Posterior cingulate gyrus (tissue), 11 donors: ENCODE measurements at places on chromosomes 7 and 10.

DNA sequence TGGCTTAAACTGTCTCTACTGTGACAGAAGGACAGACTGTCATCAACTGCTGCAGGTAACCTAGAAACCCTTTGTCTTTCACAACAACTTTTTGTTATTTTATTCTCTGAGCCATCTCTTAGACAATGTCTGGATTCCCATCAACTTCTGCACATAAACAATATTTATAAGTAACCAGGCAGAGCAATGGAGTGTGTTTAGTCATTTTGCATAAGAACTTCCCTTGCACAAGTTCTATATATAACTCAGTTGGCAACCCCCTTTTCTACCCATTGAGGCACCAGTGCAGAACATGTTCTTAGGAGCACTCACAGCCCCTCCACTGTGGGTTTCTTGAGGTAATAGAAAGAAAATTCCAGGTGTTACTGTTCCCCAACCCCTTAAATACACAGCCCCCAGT lies 65.0 kb upstream of the IL6 start:
- DNase-seq = no peak

DNA sequence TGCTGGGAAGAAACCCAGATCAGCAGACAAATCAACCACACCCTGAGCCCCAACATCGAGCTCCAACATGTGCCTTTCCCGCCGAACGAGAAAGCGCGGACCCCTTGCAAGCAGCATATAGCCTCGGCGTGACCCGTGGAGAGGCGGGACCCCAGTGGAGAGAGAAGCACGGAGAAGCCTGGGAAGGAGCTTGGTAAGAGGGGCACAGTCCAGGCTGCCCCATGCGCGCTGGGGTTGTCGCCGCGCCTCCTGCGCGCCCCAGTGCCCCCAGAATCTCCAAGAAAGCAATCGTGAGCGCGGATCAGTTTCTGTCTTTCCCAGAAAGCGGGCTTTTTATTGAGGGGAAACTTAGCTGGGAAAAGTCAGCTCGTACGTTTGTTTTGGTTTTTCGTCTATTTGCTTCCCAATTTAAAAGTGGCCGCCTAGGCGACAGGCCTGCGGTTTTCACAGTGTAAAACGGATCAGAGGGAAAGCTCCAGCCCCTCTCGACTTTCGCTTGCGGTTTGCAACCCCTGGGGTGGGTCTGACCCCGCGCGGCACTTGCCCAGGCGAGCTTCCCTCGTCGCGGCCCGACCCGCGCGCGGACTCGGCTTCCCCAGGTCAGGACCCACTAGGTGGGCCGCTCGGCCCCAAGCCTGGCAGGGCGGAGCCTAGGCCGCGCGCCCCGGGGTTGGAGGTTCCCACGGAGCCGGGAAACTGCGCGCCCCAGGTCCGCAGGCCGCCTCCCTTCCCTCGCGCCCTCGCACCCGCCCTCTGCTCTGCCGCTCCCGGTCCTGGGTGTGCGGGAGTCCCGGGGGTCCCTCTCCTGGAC lies 31.1 kb downstream of the SKIDA1 start:
- DNase-seq = peak; percentile 22

GRCh38 chr7:16563281-16564022 lies 36.8 kb downstream of the LRRC72 start:
- DNase-seq = no peak

- DNase-seq = no peak
Measured at GRCh38 chr7:99737726-99738125, 2.7 kb upstream of the CYP3A7 start.

DNA sequence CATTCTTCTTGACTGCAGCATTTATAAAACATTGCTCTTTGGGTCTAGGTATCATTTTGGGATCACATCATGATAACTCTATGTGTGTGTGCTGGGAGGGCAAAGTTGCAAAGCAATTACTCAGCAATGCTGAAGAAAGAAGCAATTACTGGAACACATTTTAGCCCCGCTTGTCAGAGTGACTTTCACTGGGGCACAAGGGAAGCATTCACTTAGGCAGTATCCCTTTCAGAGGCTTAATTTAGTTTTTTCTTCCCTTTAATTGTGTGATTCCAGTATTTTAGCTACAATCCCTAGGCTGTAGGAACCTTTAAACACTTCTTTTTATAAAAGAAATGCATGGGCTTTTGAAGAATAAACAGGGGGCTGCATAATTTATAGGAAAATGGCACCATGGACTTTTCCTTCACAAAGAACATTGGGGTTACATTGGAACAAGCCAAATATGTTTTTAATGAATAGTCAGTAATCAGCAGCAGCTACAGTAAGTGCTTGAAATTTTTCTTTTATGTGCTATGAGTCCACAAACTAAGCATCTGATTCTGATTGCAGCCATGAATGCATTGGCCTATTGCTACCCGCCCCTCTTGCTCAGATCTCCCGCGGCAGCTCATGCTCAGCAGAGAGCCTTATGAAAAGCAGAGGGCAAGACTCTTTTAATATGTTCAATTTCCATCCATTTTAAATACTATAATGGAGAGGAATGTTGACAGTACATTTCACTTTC lies 51.2 kb upstream of the NXPH1 start:
- no peak for DNase-seq

GRCh38 chr7:66529883-66530610 lies 98.6 kb upstream of the KCTD7 start:
- DNase-seq = no peak

GRCh38 chr7:7177044-7177517 lies 5.3 kb upstream of the C1GALT1 start:
- DNase-seq = no peak

- peak; percentile 23 for DNase-seq
Measured at GRCh38 chr10:46236546-46236887, 50.3 kb upstream of the ANTXRL start.

GRCh38 chr10:112269266-112269665 lies 13.9 kb upstream of the TECTB start:
- DNase-seq = no peak

- DNase-seq = no peak
Measured at GRCh38 chr10:124035306-124035927, 58.0 kb downstream of the CHST15 start.

GRCh38 chr10:99975942-99976809 lies 33.6 kb downstream of the DNMBP start:
- no peak for DNase-seq

GRCh38 chr10:11874568-11875493 lies 51.7 kb downstream of the PROSER2 start:
- DNase-seq = no peak

- no peak for DNase-seq
Measured at GRCh38 chr7:90188281-90188680, 23.3 kb upstream of the STEAP2 start.

DNA sequence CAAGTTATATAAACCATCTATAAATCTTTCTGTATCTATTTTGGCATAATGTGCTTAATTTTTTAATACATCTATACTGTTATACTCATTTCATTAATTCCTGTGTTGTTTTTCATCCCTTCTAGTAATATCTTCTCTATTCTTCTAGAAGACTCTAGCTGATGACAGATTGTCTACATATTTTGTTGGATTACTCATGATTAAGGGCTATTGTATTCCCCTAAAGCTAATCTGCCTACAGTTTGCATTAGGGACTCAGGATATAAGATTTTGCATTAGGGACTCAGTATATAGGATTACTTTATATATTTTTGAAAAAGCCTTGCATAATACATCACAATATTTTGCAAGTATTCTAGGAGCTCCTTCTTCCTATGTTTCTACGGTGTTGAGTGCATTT lies 8.3 kb upstream of the SEMA3A start:
- DNase-seq = no peak

- no peak for DNase-seq
Measured at GRCh38 chr10:97228130-97228774, 42.5 kb upstream of the SLIT1 start.

- peak; percentile 67 for DNase-seq
Measured at GRCh38 chr10:80664071-80664680, 126.5 kb downstream of the SH2D4B start.

DNA sequence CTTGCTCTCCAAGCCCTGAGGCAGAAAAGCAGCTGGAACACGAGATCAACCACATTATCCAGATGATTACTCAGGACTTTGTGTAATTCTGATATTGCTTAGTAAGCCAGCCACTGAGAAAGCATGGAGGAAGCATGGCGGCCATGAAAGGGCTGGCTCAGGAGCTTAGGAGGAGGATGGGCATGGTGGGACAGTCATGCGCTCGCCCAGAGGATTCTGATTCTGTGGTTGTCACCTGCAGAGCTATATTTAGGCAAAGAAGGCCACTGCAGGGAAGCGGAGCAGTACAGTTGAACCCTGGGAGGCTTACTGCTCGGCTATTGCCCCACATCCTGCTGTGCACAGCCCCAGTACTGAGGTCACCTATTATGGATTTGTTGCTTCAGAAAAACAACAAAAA lies 128.8 kb upstream of the DNAJB12 start:
- DNase-seq = no peak

DNA sequence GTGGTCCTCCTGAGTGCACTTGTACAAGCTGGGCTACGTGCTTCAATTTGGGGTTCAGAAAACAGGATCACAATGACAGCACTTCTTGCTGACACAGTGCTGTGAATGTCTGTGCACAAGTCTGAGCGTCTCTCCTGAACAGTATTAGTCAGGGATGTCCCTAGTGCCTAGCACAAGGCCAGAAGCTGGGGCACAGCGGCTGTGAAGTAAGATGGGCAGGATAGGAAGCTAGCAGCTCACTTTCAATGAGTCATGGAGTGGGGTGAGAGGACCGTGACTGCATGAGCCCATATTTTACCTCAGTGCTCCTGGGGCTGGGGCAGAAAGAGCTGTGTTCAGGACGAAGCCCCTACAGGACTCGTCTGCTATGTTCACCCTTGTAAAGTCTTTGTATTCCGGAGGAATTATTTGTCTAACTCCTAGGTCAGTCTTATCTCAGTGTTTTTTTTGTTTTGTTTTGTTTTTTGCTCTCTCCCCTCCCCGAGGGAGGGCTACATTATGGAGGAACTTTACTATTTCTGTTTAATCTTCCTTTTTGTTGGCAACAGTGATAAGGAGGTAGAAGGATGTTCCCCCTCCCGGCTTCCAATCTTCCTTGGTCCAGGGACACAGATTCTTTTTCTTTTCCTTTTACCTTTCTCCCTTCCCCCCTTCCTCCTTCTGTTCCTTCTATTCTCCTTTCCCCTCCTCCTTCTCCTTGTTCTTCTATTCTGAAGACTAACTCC lies 2.8 kb upstream of the LRMDA start:
- no peak for DNase-seq

- no peak for DNase-seq
Measured at GRCh38 chr10:101772017-101772894, 3.7 kb downstream of the FGF8 start.

DNA sequence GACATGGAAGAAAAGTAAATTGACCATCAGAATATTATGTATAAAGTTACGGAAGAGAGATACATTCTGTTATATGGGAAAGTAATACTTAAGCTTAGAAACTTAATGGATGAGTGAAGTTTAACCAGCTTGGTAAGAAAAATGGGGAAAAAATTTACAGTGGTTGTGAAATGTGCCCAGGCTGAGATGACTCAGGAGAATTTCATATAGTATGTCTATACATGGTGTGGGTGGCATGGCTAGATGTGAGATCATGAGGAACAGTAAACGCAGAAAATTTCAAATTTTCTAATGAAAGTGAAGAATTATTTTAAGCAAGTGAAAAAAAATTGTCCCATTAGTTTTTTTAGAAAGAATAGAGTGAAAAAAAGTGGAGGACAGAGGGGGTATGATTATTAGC lies 552.5 kb upstream of the SORCS1 start:
- no peak for DNase-seq

DNA sequence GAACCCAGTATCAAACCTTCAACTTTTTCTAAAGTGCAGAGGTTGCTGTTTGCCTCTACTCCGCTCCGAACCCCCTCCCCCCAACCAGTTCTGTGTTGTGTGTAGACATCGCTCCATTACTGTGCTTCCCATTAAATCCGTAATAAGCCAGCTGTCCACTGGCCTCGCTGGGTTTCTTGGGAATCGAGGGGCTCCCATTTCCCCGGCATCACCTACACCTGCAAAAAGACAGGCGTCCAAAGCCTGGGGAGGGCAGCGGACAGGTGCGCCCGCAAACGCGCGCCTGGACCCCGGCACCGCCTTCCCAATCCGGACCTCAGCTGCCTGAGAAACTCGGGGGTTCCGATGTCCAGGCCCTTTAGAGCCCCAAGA lies 631 bp downstream of the RTKN2 start:
- DNase-seq = peak; percentile 57

DNA sequence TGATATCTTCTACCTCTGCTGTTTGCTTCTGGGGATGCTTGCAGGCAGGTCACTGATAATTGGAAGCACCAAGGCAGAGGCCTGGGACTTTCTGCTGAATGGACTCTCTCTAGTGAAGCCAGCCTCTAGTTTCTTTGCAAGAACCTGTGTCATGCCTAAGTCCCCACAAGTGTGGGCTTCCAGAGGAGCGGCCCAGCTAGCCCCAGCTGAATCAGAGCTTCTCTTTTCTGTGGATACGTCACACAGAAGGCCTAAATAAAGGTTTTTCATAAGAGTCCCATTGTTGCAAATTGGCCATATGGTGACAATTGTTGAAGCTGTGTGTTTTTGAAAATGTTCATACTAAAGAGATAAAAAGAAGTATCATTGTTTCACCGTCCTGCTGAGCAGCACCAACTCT lies 6.8 kb upstream of the OPALIN start:
- DNase-seq = no peak

- no peak for DNase-seq
Measured at GRCh38 chr10:2019281-2019680, 282.0 kb upstream of the ADARB2 start.

- no peak for DNase-seq
Measured at GRCh38 chr7:111380945-111381344, 181.3 kb downstream of the IMMP2L start.

DNA sequence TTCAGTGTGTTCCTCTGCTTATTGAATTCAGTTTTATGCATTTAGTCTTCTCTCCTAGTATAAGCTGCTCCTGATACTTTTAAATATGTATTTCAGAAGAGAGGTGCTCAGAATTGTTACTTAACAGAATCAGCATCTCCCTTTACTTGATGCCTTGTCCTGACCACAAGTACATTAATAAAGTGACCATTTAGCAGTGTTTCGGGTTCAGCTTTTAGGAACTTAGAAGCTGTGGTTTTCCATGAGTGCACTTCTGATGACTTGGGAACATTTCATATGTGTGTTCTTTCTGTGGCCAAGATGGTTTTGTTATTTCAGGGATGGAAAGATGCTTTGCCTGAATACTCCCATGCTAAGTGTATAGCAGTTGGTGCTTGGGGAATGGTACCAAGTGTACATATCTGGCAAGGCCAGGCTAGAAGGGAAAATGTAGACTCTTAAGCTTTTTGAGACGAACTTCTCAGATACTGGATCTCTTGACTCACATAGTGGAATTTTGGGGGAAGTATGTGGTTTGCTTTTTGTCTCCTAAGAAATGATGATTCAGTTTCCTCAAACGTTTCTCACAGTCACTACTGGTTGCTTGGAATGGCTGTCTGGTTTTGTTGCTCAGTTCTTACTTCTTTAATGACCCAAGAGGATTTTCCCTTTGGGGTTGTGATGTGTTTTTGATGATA lies 17.2 kb downstream of the SGPL1 start:
- no peak for DNase-seq

DNA sequence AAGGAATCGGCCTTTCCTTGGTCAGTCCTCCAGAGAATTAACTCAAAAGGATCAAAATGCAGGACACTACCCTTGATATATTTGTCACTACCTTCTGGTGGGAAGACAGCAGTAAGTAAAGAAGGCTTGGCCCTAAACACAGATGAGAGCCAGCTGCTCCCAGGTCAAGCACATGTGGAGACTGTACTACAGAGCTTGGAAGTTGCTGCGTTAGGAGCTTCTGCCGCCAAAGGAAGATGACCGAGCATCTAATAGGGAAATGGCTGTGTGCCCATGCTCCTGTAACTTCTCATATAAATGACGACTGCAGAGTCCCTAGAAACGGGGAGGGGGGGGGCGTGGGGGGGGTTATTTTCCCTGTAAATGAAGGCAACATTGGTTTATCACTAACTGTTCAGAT lies 59.0 kb downstream of the PODXL start:
- DNase-seq = no peak
